ENCODE measurements at places on chromosomes 1 and 21. TPM values are rescaled to one million over a fixed set of nuclear protein-coding genes. Genes with fewer than 3 reads are reported as not detected.

DNA sequence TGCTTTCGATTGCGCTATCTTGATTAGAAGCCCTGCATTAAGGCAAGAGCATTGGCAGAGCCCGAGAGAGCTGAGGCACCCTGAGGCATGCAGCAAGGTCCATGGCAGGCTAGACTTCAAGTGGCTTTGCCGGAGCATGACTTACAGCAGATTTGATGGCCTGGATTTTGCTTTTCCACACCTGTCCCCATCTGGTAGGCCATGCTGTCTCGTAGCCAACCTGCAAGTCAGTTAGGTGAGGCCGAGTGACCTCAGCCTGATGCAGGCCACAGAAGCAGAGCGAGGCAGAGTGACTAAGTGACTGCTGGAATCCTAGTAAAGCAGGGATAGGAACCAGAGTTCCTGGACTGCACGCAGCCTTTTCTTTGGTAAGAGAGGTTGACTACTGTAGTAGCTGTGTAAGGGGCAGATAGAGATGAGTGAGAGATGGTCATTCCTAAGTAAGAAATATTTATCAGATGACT is 148.9 kb downstream of the PBX1 start:
- no peak for DNase-seq

The ACADM gene
- 51.6 TPM for total RNA-seq

The TNFRSF14 gene
- 192 TPM for total RNA-seq

- DNase-seq = no peak
Observed at GRCh38 chr1:179728271-179728670, 14.8 kb upstream of the FAM163A start.

DNA sequence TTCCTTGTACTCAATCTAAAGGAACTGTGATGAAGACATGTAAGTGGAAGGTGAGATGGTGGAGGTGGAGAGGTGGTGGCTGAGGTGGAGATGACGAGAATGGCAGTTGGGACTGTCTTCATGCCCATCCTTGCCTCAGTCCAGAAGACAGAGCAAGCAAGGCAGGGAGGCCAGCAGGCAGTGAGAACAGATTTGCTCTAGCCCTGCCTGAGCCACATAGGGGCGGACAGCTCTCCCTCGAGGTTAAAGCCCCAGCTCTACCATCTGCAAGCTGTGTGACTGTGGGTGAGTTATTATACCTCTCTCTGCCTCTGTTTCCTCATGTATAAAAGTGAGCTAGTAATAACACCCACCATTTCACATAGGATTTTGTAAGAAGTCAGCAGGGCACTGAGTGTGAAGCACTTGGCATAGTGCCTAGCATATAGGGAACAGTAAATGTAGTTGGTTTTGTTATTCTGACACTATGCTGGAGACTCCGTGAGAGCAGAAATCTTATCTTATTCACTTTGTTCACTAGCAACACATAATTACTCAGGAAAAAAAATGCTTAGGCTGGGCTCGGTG is 4.8 kb upstream of the FAM110D start:
- no peak for DNase-seq

The MANEAL gene
- 9.2 TPM for total RNA-seq

The CCDC30 gene
- 3.7 TPM for total RNA-seq

DNA sequence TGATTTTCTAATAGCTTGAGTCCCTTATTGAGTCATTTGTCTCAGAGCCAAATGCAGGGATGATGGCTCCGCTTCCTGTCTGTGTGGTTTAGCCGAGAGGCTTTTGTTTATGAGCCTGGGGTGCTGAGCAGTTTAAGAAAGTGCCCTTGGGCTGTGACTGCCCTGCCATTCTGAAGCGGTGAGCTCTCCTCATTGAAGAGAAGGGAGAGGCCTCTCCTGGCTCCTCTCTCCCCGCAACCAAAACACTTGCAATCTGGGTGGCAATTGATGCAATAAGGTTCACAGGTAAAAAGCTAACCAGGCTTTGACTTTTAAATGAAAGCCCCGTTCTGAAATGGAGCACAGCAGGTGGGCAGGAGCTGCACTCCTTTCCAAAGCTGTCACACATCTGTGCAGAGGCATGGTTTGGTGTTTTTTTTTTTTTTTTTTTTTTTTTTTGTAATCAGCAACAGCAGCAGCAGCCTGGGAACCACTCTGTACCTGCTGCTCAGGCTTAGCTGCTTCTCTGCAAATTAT is 403.7 kb downstream of the SIPA1L2 start:
- DNase-seq = no peak

DNA sequence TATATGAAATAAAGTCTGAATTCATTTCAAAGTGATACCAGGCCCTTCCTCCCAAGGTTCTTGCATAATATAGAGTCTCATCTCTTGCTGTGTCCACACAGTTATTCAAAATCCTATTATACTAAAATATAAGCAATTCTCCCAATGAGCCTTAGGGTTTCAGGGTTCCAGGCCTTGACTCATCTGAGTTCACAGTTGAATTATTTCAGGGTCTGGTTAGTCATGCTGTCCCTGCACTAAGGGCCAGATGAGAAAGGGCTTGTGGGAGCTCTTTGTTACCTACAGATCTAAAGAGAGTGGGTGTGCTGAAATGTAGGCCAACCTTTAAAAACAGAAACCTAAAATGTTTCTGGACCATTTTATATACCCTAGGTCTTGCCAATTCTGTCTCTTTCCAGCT is 337.5 kb upstream of the LRRC7 start:
- DNase-seq = no peak

DNA sequence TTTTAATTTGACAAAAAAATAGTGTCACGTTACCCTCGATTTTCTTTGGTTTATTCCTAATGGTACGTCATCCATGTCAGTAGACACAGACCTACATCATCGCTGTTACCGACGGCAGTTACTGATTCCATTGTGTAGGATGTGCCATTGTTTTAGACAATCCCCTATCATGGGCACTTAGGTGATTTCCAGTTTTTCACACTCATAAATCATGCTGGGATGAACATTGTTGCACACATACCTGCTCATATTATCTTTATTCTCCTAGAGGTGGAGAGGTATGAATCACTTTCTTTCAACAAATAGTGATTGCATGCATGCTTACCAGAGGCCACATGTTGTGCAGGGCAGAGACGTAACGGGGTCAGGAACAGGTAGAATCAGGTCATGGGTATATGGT is 79.7 kb upstream of the EFHD2 start:
- DNase-seq = no peak

The GBP6 gene
- total RNA-seq = 0.19 TPM

DNA sequence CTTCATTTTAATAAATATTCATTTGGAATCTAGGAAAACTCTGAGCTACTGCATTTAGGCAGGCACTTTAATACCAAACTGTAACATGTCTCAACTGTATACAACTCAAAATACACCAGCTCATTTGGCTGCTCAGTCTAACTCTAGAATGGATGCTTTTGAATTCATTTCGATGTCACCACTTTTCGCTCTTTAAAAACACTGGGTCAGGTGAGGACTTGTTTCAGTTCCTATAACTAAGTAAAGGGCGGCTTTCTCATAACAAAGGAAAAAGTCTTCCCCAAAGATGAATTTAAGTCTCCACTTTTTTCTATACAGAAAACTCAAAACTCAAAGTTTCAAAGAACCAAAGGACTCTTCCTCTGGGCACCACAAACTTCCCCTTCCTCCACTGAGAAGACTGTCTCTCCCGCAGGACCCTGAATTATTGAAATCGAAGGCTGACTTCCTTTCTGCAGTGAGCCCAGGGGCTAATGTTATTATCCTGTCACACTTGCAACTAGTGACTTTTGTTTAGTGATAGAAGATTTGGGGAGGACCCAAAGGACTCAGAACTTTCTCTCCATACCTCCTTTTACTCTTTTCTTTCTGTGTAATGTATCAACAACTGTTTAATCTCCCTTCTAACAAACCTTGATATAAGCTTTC is 9.7 kb upstream of the DHX9 start:
- no peak for DNase-seq

The KIF2C gene
- 5.5 TPM for total RNA-seq

DNA sequence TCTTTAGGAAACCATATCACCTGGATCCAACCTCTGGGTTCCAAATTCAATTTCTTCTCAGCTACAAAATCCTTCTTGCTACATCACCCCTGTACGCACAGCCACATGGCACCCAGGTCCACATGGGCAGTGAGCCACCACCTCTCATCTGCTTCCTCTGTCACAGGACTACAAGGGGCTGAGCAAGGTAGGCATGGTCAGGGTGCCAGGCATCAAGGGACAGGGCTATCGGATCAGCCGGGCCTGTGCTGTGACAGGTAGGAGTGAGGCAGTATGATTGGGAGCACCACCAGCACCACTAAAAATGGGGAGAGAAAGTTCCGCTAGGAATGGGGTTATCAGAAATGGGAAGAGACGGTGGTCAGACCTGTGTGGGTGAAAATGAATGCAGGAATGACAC is 29.4 kb downstream of the S100A6 start:
- DNase-seq = no peak

All from spleen (tissue), 13 donors.